ENCODE measurements at places on chromosomes 12 and 14.

DNA sequence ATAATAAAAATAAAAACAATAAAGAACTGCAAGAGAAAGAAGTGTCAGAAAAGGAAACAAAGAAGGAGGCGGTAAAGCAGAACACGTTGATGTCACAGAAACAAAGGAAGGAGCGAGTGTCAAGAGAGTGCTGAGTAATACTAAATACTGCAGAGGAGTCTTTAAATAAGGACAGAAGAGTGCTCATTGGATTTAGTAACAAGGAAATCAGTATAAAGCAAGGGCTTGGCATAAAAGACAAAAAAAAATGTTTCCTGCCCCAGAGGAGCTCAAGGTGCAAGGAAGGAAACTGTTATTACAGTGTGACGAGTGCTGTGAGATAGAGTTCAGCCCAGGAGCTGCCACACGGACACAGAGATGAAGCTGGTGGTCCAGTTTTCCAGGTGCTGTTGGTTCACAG is 8.4 kb upstream of the TUBA1A start:
- DNase-seq = no peak
- no peak overlapping the region for H3K4me3 ChIP-seq
- H3K4me1 ChIP-seq = peaks cover 16% of the 10 kb centered on the region
- peaks cover 11% of the 10 kb centered on the region for H3K27me3 ChIP-seq

DNA sequence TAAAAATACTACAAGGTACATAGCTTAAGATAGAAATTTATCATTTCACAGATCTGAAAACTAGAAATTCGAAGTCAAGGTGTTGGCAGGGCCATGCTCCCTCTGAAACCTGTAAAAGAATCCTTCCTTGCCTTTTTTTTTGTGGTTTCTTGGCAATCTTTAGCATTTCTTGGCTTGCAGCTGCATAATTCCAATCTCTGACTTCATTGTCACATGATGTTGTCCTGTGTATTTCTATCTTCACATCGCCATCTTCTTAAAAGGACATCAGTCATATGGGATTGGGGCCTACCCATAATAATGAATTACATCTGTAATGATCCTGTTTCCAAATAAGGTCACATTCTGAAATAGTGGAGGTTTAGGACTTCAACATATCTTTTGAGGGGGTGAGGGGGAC is 250.4 kb downstream of the TMTC2 start:
- no peak for DNase-seq
- H3K27ac ChIP-seq = no peak overlapping the region
- no peaks in the 10 kb centered on the region for H3K36me3 ChIP-seq
- no peaks in the 10 kb centered on the region for H3K4me1 ChIP-seq
- no peak overlapping the region for H3K4me3 ChIP-seq
- no peaks in the 10 kb centered on the region for H3K27me3 ChIP-seq

- peaks cover 8% of the 10 kb centered on the region for H3K4me1 ChIP-seq
- no peak overlapping the region for H3K4me3 ChIP-seq
- DNase-seq = no peak
These were observed 53.5 kb downstream of the DGLUCY start for GRCh38 chr14:91167380-91167770.

DNA sequence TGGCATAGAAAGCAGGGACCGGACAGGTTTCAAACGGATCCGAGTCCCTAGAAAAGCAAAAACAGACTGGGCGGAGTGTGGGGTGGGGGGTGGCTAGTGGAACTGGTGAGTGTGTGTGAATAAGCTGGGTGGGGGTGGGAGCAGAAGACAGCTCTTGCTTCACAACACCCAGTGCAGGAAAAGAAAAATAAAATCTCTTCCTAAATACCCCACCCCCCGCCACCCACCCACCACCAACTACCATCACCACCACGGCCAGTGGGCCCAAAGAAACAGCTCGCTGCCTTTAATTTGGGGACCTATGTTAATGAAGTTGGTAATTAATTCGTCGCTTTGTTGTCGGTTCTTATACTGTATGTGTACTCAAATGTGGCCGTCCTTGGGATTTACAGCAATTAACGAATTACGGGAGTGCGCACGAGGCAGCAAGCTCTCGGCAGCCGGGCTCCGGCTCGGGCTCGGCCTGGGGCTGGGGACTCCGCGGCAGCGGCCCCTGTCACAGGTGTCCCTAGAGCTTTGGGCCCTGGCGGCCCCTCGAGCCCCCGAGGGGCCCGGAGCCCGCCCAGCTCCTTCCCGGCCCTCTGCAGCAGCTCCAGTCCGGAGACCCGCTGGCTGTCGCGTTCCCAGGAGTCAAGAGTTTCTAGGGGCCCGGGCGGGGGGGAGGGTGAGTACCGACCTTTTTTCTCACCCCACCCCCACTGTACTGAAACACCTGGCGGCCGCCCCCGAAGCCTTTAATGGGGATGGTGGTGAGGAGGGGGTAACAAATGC is 1.5 kb upstream of the OTX2 start:
- peaks cover 88% of the 10 kb centered on the region for H3K27me3 ChIP-seq
- no peak overlapping the region for H3K27ac ChIP-seq
- H3K36me3 ChIP-seq = no peaks in the 10 kb centered on the region
- no peaks in the 10 kb centered on the region for H3K4me1 ChIP-seq

DNA sequence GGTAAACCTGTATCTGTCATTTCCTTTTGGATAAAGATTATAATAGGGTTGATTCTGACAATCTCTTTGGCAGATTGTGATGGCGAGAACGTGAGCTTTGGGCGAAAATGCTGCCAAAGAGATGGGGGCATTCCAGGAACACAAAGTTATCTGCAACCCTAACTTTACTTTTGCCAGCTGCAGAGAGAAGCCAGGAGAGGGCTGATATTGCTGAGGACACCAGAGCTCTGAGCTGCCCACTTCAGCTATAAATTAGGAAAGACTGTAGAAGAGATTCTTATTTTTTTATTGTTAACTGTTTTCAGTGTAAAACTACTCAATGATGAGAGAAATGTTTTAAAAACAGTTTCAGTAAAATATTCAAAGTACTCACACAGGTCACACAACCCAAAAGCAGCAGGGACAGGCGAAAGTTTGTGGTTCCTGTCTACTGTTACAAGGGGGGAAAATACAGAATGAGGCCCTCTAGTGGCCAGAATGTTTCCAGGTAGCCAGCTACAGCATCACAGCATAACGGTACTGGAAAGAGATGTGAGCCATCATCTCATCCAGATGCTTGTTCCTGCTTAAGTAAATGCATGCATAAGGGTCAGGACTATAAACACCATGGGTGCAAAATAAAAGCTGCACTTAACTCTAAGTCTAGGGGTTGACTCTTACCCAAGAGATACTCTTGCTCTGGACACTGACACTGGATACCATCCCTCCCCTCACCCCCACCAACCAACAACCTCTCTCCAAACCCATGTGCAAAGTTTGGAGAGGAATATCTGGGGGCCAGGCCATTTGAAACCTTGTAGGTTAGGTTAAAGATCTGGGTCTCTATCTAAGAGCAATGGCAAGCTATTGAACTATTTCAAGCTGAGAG is 498.4 kb downstream of the RMST start:
- H3K36me3 ChIP-seq = no peaks in the 10 kb centered on the region
- no peak overlapping the region for H3K4me3 ChIP-seq
- peak; percentile 34 for DNase-seq
- no peaks in the 10 kb centered on the region for H3K4me1 ChIP-seq
- H3K27me3 ChIP-seq = no peaks in the 10 kb centered on the region
- H3K27ac ChIP-seq = no peak overlapping the region

DNA sequence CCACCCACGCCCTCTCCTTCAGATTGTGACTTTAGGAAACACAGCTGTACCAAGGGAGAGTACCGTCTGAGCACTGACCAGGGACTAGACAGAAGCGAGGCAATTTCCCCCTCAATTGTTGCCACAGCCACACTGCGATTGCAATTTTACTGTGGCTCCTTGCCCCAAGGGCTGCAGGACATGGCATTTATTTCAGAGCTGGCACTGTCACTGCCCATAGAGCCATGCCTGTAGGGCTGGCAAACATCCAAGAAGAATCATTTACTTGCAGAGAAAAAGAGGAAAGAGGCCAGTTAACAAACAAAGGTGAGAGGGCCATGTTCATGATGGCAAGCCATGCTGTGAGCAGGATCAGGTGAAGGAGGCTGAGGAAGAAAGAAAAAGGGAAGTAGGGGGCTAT is 129.6 kb downstream of the EMP1 start:
- H3K36me3 ChIP-seq = no peaks in the 10 kb centered on the region
- DNase-seq = no peak
- H3K27me3 ChIP-seq = peaks cover 29% of the 10 kb centered on the region
- no peaks in the 10 kb centered on the region for H3K4me1 ChIP-seq

DNA sequence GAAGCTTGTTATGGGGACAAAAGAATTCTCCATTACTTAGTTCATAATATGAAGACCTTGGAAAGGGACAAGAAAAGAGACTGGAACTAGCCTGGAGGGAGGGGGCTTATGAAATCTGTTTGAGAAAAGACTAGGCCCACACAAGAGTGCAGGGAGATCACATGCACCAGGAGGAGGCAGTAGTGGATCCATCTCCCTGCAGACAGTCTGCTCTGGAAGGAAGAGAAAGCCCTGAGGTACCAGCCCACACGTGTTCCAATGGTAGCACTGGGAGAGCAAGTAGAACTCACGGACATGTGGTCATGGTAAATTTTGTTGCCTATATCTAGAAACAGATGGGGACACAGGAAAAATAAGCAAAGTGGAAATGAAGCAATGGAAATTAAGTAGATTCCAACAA is 445.4 kb downstream of the SOX5 start:
- DNase-seq = no peak
- no peaks in the 10 kb centered on the region for H3K27me3 ChIP-seq
- no peak overlapping the region for H3K4me3 ChIP-seq
- H3K36me3 ChIP-seq = no peaks in the 10 kb centered on the region
- no peak overlapping the region for H3K27ac ChIP-seq

DNA sequence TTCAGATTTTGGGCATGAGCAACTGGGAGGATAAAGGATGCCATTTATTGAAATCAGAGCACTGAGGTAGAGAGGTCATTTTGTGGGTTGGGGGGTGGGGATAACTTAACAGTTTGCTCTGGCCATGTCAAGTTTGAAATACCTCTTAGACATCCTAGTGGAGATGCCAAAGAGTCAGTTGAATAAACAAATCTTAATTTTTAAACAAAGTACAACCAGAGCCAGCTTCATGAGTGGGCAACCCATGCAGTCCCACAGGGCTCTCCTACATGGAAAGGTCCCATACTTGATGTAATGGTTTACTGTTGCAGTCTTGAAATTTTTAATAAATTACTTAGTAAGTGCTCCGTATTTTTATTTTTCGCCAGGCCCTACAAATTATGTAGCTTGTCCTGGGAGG is 81.2 kb downstream of the ANO4 start:
- H3K27me3 ChIP-seq = no peaks in the 10 kb centered on the region
- no peaks in the 10 kb centered on the region for H3K36me3 ChIP-seq
- no peak overlapping the region for H3K27ac ChIP-seq

GRCh38 chr14:72680853-72681640 is 212.9 kb downstream of the DPF3 start:
- H3K4me1 ChIP-seq = no peaks in the 10 kb centered on the region
- H3K27me3 ChIP-seq = no peaks in the 10 kb centered on the region
- no peak overlapping the region for H3K4me3 ChIP-seq
- no peak for DNase-seq

DNA sequence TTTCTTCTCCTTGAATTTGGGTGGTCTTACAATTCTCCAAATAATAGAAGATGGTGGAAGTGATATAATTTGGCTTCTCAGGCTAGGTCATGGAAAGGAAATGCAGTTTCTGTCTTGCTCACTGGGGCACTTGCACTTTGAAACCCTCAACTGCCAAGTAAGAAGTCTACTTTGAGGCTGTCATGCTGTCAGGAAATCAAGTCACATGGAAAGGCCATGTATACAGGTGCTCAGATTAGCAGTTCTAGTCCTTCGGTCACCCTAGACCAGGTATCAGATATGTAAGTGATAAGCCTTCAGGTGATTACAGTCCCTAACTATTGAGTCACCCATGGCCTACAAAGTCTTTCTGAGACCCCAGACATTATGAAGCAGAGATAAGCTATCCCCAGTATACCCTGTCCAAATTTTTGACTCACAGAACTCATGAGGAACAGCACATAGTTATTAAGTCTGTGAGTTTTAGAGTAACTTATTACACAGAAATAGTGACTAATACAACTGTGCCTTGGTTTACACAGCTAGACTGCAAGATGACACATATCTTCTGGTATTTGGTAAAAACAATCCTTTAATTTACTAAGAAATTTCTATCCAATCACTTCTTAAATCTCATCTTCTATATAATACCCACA is 26.3 kb upstream of the BBS10 start:
- H3K4me3 ChIP-seq = no peak overlapping the region
- H3K27me3 ChIP-seq = no peaks in the 10 kb centered on the region
- no peak overlapping the region for H3K27ac ChIP-seq
- DNase-seq = no peak
- H3K36me3 ChIP-seq = peaks cover 52% of the 10 kb centered on the region

DNA sequence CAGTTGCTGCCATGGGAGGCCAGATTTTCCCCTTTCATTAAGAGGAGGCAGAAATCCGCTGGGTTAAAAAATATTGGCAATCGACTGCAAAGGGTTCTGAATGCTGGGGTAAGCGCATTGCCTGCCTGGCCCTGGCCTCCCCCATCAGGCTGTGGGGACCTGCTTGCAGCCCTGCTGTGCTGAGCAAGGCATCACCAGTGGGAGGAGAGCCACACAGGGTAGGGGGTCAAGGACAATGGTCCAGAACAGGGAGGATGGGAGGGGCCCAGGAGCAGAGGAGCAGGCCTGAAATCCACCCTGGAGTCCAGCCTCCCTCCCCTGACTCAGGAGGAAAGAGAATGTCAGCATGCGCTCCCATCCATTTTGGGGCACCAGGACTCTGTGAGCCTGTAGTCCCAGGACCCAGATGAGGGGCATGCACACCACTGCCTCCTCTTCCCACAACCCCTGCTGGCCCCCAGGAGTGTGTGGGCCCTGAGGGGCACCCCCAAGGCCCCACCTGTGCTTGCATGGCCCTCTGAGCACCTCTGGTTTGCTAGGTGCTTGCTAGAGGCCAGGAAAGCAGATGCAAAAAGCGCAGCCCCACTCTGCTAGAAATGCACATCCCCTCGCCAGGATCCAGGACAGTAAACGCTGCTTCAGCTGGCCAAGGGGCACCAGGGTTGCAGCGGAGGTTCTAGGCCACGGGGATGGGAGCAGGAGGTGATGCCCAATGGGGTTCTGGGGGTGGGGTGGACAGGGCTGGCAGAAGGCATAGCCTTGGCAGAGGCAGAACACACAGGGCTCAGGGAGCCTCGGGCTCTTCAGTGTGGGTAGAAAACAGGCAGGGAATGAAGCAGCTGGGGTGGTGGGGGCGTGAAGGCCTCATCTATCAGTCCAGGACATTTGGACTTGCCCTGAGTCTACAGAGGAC is 14.6 kb downstream of the TESC start:
- DNase-seq = no peak
- H3K27ac ChIP-seq = no peak overlapping the region
- no peak overlapping the region for H3K4me3 ChIP-seq
- no peaks in the 10 kb centered on the region for H3K4me1 ChIP-seq
- H3K36me3 ChIP-seq = no peaks in the 10 kb centered on the region

DNA sequence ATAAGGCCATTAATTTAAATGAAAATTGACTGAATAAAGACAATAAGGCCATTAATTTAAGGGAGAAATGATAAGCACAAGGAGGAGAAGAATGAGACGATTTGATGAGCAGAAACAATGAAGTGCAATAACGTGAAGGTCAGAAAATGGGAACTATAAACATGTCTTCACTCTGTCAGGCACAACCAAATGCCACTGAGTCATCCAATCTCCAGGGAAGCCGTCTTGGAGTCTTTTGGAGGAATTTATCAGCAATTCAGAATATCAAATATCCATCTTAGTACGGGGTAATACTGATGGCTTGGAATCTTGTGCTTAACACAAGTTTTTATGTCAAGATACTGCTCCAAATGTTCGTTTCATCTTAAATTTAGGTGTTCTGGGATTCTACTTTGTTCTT is 159.9 kb downstream of the CAPZA3 start:
- no peak for DNase-seq
- H3K4me3 ChIP-seq = no peak overlapping the region
- H3K36me3 ChIP-seq = no peaks in the 10 kb centered on the region
- H3K27ac ChIP-seq = no peak overlapping the region
- H3K4me1 ChIP-seq = no peaks in the 10 kb centered on the region

Data from MCF 10A (cell line).